ENCODE measurements at places on chromosomes 4 and X.

DNA sequence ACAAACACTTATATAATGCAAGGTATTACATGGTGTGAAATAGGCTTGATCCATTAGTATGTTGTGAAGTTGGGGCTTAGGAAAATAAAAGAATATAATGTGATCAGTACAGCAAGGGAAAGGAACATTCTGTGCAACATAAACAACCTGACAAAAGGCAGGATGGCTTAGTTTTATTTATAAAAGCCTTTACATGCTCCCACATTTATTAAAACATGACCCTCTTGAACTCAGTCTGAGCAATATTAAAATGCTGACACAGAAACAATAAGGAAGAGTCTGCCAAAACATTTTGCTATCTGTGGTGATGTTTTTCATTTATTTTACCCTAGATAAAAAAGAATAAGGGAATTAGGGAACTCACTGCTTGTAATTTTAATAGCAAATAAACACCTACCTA is 519.7 kb downstream of the PCDH7 start:
- DNase-seq = no peak

DNA sequence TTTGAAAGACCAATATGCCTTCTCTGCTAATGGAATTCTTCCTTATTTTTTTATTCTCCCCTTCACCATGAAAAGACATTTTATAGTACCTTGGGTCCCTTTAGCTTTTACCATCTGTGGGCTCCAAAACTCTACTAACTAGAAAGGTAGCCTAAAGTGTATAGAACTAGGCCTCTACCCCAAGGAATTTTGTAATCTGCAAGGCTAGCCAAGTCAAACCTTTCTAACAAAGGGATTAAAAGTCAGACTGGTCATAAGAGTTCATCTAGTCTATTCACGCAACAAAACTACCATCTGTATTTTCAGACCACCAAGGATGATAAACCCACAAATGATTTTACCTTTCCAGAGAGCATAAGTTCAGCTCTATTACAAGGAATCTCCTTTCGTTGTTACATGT is 189.5 kb upstream of the DCAF8L1 start:
- DNase-seq = no peak

- DNase-seq = no peak
These were observed 19.3 kb upstream of the ADD1 start for GRCh38 chr4:2824329-2824835.

DNA sequence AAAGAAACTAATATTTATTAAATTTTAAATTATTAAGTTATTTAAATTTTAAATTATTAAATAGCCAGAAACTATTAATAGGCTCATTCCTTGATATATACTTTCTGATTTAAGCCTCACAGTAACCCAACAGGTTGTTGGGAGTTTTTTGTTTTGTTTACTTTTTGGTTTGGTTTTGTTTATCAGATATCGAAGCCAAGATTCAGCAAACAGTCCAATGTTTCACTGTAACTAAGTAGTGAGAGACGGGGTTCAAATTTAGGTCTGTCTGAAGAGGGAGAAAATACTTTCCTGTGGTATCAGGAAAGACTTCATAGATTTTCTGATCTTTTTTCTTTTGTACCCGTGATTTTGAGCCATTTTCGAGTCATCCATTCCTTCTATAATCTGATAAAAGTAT is 54.2 kb downstream of the CCDC158 start:
- DNase-seq = no peak

DNA sequence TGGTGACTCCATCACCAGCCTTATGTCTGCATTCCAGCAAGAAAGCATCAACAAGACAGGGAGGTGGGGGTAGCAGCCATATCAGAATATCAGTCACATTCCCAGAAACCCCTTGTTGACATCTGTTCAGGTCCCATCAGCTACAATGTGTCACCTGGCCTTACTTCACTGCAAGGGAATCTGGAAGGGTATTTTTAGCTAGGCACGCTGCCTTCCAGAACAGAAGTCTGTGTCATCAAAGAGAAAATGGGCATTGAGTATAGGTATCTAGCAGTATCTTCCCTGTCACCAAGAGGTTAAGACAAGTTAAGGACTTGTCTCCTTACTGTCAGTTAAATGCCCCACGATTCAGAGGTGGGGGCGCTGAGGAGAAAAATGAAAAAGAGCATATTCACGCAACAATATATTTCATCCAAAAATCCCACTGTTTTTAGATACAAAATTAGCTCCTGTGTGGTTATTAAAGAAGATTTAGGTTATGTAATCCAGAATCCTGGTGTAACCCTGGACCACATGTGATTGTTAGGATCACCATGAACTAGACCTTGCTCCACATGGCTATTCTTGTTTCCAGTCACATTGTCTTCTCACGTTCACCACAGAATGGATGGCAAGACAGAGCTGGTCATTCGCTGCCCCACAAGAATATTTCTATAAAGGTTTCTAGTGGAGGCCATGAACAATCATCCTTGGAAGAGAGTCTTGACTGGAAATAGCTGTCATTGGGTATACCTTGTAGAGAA is 60.0 kb upstream of the PDHA1 start:
- no peak for DNase-seq

DNA sequence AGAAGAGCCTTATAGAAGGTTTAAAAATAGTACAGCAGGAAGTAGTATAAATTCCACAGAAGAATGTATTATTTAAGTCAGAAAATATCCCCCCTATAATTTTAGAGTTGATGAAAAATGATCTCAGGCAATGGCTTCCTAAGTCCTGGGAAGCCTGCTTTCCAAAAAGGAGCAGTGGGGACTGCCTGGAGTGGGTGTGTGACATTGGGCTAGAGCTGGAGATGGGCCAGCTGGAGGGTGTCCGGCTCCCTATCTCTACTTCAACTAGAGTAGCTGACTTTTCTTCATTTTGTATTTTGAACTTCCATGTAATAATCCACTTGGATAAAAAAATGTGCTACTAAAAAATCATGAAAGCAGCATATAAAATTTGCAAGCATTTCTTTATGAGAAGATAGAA is 253.9 kb downstream of the ANK2 start:
- no peak for DNase-seq

DNA sequence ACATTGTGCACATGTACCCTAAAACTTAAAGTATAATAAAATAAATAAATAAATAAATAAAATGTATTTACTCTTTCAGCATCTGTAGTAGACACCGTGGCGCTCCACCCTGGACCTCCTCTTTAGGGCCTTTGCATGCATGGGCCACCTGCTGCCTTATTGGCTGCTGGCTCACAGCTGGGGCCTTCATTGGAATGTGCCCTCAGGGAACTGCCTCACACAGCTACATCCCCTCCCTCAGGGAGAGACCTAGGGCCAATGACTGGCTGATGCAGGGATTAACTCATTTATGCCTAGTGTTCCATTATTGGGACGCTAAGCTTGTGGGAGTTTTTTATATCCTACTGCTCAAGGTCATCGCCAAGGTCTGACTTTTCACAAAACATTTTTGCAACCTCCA is 302.9 kb upstream of the FTHL17 start:
- no peak for DNase-seq

DNA sequence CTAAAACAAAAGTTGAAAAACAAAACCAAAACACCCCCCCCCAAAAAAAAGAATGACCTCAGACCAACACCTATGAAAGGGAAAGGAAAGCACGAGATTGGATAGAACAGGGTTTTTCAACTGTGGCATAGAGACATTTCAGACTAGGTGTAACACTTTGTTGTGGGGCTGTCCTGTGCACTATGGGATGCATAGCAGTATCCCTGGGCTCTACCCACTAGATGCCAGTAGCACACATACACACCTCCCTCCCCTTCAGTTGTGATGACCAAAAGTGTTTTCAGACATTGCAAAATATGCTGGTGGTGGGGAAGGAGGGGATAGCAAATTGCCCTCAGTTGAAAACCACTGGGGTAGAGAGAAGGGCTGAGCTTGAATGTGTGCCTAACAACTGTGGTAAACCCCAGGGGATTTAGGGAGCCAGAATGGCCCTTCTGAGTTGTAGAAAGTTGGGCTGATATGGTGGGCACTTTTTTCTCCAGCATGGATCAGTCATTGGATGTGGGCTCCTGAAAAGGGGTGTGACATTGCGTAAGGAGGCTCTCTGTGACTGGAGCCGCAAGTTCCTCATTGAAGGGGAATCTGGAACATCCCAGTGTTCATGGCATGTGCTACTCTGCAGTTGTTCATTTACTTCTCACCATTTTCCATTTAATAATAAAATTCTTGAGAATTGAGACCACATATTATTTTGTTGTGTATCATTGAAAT is 8.8 kb upstream of the GEMIN8 start:
- no peak for DNase-seq

DNA sequence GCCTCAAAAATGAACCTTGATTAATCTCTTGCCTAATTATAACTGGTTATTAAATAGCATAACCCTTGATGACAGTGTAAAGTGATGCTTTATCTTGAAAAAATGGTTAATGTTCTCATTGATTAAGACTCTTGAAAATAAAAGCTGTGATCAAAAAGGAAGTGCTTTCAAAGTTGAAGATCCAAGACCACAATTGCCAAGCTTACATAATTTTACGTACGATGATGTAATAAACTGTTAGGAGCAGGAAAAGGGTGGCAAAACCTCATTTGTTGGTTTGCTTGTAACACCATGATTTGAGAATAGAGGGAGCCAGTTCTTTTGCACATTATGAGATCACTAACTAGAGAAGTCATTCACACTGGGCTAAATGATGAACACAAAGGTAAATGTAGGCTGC is 322.2 kb downstream of the ADGRL3 start:
- no peak for DNase-seq

DNA sequence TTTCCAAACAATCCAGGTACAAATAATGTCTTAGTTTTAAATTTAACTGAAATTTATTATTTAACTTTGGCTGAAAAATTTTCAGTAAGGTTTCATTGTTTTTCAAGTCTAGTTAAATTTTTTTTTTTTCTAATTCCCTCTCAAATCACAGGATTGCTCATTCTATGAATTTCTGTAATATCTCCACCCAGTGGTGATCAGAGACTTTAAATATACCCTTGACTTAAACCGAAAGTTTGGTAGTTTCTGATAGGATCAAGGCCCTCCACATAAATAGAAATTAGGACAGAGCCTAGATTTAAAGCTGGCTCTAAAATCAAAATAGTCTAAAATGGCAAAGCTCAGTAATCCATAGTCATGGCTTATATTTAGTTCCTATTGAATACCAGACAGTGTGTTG is 175.4 kb downstream of the TBCK start:
- DNase-seq = no peak

- DNase-seq = no peak
These were observed 43.6 kb upstream of the FTHL17 start for GRCh38 chrX:31115398-31115797.

- DNase-seq = no peak
These were observed 11.3 kb downstream of the SLC38A5 start for GRCh38 chrX:48458711-48459110.

- DNase-seq = no peak
These were observed 89.2 kb downstream of the TMEM144 start for GRCh38 chr4:158299459-158300007.

GRCh38 chr4:82223715-82224114 is 150.1 kb downstream of the HNRNPD start:
- DNase-seq = no peak

DNA sequence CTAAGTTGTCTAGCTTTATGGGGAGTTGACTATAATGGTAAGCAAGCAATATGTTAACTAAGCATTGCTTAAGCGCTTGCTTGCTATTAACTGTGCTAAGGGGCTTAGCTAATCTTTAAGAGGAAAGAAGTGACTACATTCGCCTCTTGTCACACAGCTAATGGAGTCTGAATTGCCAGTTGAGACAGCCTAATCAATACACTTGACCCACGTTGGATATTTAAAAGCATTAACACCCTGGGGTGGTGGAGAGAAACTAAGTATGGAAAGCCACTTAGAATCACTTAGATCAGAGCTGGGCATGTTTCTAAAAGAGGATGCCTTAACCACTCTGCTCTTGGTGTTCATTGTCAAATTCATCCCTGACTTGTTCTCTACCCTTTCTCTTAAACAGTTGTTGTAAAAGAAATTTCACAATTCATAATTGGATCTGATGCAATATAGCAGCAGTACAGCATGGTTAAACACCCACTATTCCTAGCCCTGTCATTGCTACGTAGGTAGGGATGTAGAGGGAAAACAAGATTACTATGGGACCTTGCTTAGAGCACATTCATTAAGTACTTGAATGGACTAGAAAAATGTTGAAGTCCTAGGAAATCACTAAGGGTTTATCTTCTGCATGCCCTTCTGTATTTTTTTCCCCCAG is 3.5 kb downstream of the ZAR1 start:
- DNase-seq = no peak

- no peak for DNase-seq
These were observed 297.2 kb downstream of the HS3ST1 start for GRCh38 chr4:11131491-11131890.

DNA sequence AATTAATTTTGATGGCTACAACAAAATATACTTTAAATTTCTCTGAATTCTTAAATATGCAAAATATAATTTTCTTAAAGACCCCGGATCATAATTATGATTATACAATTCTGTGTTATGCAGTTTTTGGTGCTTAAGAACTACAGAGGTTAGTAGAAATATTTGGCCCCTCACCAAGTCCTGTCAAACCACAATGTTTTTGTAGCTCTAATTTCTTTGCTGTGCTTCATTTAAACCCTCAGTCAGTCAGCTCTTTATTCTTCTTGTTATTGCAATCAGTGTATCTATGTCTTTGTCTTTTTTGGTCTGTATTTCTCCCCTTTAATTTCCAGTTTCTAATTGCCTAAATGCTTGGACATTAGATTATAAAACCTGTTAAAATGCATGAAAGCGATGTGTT is 186.1 kb downstream of the CAMK2D start:
- DNase-seq = no peak

- DNase-seq = no peak
These were observed 459.7 kb upstream of the FAT1 start for GRCh38 chr4:187183346-187183745.

DNA sequence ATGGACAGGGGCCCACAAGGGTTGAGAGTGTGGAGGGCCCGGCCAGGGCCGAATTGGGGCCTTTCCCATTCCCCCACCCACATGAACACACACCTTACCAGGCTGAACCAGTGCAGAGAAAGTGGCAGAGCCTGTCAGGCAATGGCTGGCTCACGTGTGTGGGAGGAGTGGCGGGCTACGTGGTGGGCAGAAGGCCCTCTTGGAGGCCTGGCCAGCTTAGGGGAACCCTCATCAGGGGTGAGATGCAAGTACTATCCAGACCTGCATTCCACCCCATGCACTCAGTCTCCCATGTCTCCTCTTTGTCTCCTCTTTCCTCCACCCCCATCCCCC is 965 bp downstream of the TCEAL4 start:
- DNase-seq = no peak

- DNase-seq = no peak
These were observed 193.5 kb upstream of the FTHL17 start for GRCh38 chrX:31265383-31265782.

DNA sequence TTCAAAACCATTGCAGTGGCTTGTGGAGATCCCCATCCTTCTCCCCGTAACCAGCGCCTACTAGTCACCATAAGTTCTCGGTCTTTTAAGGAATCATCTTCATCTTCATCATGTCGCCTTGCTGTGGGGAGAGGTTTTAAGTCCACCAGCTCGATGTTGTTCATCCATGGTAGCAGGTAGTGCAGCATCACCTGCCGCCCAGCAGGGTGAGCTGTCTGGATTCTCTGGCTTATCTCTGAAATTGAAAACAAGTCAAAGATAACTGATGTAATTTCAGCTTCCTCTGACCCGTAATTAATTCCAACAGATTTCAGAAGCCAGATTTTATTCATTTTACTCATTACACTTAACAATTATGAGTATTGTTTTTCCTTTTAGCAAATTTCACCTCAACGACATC is 67.4 kb downstream of the ZAR1 start:
- no peak for DNase-seq

GRCh38 chr4:164856396-164856795 is 20.6 kb upstream of the APELA start:
- DNase-seq = no peak

- DNase-seq = no peak
These were observed 70.5 kb downstream of the CLCN5 start for GRCh38 chrX:49992853-49993252.

Measured in NCI-H345 (cell line).